Right cardiac atrium (tissue), 5 donors: ENCODE measurements at places on chromosomes 16 and 17. TPM values are rescaled to one million over a fixed set of nuclear protein-coding genes. Genes with fewer than 3 reads are reported as not detected.

Gene PYY
- not detected for polyA plus RNA-seq

DNA sequence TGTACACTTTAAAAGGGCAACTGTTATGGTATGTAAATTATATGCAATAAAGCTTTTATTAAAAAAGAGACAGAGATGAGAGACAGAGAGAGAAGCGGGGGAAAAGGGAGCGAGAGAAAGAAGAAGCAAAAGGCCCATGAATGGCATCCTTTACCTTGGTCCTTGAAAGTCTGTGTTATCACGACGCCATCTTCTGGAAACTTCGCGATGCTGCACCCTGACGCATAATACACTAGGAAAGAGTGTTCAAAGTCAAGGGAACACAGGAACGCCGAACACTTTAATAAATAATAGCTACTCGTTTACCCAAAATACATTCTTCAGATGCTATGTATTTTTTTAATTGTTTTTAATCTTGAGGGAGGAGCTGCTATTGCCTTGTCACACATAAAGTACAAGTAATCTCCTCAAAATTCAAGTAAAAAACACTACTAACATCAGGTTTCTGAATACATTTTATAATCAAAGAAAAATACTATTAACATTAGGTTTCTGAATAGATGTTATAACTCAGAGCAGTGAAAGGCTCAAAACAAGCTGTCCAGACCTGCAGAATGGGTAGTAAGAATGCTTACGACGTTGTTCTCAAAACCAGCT is 23.0 kb upstream of the SLC38A8 start:
- peak; percentile 81 for DNase-seq

DNA sequence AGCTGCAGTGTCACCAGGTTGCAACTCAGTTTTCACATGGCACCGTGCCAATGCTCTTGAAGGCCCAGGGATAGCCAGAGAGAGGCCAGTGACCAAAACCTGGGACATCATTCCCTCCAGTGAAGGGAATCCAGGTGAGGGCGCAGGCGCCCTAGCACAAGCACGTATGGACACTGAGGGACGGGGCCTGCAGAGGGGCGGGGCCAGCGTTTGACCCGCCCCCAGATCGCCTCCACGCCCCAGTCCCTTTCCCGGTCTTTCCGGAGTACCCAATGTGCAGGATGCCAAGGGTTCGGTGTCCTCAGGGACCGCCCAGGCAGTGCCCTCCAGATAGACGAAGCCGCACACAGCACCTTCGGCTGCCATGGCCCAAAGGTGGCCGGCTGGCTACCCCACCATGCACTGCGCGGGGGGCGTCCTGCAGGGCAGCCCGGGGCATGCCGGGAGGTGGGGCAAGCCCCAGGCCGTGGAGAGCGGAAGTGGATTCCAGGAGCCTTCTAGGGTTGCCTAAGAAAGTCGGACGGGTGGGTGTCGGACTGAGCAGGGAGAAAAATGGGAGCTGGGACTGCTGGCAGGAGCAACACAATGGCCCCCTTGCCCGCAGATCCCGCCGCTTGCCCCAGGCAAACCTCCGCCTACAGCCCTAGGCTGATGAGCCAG is 4.6 kb downstream of the SLC12A4 start:
- DNase-seq = peak; percentile 83

- DNase-seq = no peak
These were observed 78.4 kb upstream of the CDH11 start for GRCh38 chr16:65200156-65200773.

GRCh38 chr17:64783031-64783461 is 120.9 kb upstream of the SMURF2 start:
- no peak for DNase-seq
